ENCODE measurements at places on chromosomes 7 and 10. TPM values are rescaled to one million over a fixed set of nuclear protein-coding genes. Genes with fewer than 3 reads are reported as not detected.

The CRHR2 gene
- not detected for total RNA-seq

The SPDYE3 gene
- not detected for total RNA-seq

The SLC16A12 gene
- not detected for total RNA-seq

DNA sequence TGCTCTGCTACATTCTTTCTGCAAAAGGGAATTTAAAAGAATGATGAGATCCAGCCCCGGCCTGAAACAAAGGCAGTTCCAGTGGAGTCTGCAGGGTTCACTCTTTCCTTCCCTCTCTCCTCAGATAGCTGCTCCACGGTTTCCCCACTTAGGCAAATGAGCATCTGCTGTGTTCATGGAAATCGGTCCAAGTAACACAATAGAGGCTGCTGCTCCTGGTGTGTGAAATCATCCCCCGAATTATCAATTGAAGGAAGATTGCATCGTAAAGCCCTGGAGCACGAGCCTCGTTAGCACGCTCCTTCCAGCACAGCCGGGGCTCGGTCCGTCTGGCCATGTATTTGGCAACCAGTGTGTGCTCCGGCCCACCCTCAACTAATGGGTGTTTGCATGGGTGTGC lies 108.3 kb upstream of the DPP6 start:
- no peak overlapping the region for H3K27ac ChIP-seq
- H3K27me3 ChIP-seq = no peaks in the 10 kb centered on the region
- H3K4me3 ChIP-seq = no peak overlapping the region
- H3K4me1 ChIP-seq = no peaks in the 10 kb centered on the region
- no peak for DNase-seq

GRCh38 chr7:50552139-50552538 lies 13.1 kb downstream of the DDC start:
- DNase-seq = no peak
- H3K36me3 ChIP-seq = no peaks in the 10 kb centered on the region
- peaks cover 25% of the 10 kb centered on the region for H3K27me3 ChIP-seq

DNA sequence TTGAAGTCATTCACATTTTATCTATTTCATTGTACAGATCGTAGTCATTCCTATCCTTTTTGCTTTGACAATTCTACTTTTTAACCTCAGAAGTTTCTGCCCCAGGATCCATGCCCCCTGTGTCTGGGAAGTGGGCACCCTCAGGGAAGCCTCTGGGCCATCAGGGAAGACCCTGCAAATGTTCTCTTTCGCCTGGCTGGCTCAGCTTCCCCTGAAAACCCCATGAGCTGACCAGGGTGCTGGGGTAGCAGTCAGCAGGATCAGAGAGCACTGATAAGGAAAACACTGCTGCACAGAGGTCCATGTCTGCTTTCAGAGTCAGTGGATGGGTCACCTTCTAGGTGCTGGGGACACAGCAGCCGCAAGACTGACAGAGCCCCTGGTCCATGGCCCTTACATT lies 23.8 kb downstream of the CUZD1 start:
- H3K4me3 ChIP-seq = no peak overlapping the region
- H3K36me3 ChIP-seq = no peaks in the 10 kb centered on the region
- no peaks in the 10 kb centered on the region for H3K4me1 ChIP-seq
- H3K27ac ChIP-seq = no peak overlapping the region

DNA sequence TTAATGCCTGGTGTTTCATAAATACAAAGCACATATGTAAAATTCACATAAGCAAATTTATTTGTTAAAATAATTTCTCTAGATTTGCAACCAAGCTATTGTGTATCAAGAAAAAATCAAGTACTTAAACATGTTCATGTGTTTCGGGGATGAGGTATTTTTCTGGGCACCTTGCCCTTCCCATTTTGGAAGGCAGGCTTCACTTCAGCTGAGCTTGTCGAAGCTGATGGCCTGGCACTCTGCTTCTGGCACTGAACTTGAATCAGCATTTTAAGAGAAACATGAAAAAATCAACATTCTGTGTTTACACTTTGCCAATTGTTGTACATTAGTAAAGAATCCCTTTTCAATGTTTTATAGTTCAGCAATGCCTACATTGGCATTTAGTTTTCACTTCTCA lies 179.1 kb upstream of the STEAP4 start:
- H3K4me3 ChIP-seq = no peak overlapping the region
- H3K36me3 ChIP-seq = no peaks in the 10 kb centered on the region
- H3K27ac ChIP-seq = no peak overlapping the region
- H3K4me1 ChIP-seq = no peaks in the 10 kb centered on the region
- H3K27me3 ChIP-seq = no peaks in the 10 kb centered on the region

- no peak overlapping the region for H3K4me3 ChIP-seq
- peak; percentile 19 for DNase-seq
- no peaks in the 10 kb centered on the region for H3K36me3 ChIP-seq
Measured at GRCh38 chr7:45704683-45705016, 130.5 kb downstream of the ADCY1 start.

DNA sequence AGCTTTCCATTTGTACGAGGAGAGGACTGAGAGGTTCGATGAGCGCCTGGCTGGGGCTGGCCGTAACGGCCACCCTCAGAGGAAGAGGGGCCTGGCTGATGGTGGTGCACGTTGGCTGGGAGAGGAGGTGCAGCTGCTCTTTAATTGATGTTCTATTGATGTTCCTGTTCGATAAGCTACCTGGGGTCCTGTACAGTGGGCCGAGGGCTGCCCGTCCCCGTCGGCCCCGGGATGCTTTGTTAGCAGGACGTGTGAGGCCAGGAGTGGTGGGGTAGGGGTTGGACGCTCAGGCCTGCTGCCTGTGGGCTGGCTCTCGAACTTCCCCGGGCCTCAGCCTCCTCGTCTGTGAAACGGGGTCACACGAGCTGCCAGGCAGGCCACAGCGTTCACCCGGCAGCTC lies 25.4 kb downstream of the FAM20C start:
- no peaks in the 10 kb centered on the region for H3K27me3 ChIP-seq
- no peak for DNase-seq
- no peak overlapping the region for H3K4me3 ChIP-seq
- H3K4me1 ChIP-seq = no peaks in the 10 kb centered on the region
- no peaks in the 10 kb centered on the region for H3K36me3 ChIP-seq
- H3K27ac ChIP-seq = no peak overlapping the region
